Stimulated activated CD4-positive, alpha-beta T cell treated with anti-CD3 and anti-CD28 coated beads, Interleukin-1b, Interleukin-23, amount 100 ng/mL, for 48 hours (primary cell): ENCODE measurements at places on chromosomes 16 and 17.

- peak; percentile 48 for DNase-seq
Observed at GRCh38 chr17:18261146-18261515, 669 bp downstream of the MIEF2 start.

- DNase-seq: no peak
Observed at GRCh38 chr16:24810951-24811843, 34.6 kb upstream of the SLC5A11 start.

GRCh38 chr16:3946604-3947180, 66.2 kb upstream of the CREBBP start:
- no peak for DNase-seq

DNA sequence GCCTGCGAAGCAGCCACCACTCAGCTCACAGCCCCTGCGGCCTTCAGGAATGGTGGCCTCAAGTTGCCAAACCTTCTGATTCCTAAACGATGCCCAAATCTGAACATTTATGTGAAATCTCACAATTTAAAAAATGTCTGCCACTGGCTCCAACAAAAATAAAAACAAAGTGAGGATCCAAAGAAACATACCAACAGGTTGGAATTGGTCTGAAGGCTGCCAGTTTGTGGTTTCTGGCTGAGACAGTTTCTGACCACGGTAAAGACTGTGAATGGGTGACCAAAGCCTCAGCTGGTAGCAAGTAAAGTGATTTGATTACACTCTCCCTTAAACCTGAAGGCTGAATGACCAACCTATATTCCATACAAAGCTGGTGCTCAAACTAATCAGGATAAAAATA, 24.9 kb downstream of the LITAFD start:
- DNase-seq: no peak

GRCh38 chr17:34980681-34981537, 597 bp downstream of the LIG3 start:
- DNase-seq: peak; percentile 66

DNA sequence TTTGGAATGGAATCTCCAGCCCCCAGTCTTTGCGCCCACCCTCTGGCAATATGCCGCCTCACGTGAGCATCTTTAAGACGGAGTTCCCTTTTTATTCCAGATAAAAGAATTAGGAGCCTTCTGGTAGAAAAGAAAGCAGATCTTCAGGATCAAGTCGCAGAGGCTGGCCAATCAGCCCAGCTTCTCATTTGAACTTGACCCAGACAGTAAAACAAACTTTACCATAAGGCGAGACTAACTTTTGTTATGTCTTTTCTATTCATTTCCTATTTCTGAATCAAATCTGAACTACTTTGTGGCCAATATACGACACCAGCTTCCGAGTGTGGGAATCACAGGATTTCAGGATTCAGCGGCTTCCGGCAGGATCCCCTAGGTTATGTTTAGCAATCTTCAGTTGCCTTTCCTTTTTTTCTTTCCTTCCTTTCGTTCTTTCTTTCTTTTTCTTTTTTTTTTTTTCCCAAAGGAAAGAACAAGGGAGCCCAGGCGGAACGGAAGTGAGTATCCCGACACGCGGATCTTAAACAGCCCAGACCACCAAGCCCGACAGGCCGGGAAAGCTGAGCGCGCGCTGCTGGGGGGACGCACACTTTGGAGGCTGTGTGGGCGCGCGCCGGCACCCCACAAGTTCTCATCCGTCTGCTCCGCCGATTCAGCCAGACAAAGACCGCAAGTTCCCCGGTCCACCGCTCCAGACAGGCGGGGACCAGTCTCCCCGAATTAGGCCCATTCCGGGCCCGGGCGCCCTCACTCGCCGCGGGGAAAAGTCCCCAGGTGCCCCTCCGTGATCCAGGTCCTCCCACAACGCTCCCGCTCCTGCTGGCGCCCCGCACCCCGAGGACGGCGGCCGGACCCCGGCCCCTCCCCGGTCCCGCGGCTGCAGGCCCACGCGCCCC, 633 bp downstream of the TBC1D16 start:
- DNase-seq: peak; percentile 27

- no peak for DNase-seq
Observed at GRCh38 chr16:2092866-2093265, 42.8 kb downstream of the PKD1 start.

DNA sequence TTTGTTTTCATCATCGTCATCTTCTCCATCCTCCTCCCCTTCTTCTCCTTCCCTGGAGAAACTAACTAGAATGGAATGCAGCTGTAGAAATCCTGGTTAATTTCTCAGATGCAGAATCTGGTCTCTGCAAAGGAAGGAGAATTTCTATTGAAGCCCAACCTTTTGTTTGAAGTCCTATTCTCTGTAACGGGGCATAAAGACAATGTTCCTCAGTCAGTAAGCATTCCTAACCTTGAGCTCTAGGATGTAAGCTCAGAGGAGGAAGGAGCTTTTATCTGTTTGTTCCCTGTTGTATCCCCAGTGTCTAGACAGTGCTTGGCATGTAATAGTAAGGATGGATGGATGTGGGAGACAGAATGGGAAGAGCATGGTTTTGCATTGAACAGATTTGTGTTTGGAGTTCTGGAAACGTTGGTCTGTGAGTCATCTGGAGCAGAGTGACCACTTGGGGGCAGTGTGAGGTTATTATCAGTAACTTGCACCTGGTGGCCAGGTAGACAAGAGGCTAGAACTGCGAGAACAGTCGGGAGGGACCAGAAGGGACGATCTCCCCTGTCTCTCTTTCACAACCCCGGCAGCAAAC, 363.7 kb downstream of the SNX29 start:
- DNase-seq: no peak

DNA sequence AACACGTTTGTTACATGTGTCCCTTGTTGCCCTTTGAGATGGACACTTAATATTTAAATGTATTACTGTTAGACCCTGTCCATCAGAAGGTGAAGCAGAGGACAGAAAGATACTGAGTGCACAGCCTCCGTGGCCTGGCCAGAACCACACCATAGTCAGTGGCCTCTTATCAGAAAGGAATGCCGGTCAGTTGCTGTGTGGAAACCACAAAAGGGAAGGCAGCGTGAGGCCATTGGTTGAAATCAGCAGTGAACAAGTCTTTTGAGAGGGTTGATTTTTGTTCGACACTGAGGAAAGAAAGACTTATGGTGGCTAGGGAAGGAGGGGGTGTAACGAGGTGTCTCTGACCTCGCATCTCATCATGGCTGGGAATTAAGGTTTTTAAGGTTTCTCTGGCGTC, 85.4 kb upstream of the CLEC18A start:
- no peak for DNase-seq

DNA sequence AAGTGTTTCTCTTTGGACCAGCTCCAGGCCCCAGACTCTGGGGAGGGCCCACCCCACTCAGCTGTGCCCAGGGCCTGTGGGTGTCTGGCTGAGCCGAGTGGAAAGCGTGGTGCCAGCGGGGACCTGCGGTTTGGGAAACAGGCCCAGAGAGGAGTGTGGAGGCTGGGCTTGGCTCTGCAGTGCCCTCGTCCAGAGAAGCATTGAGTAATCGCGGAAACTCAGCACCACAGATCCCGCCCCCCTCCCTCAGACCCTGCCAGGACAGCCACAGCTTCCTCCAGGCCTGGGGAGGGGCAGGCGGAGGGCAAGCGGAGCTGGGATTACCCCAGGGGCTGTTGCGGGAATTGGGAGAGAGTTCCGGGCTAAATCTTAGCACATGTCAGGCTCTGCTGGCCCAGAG, 14.6 kb upstream of the PITPNA start:
- DNase-seq: no peak

- DNase-seq: no peak
Observed at GRCh38 chr16:53781023-53781605, 77.2 kb downstream of the FTO start.

GRCh38 chr17:76049836-76050537, 22.3 kb downstream of the SRP68 start:
- no peak for DNase-seq

GRCh38 chr17:17966399-17966798, 5.8 kb downstream of the TOM1L2 start:
- peak; percentile 20 for DNase-seq

DNA sequence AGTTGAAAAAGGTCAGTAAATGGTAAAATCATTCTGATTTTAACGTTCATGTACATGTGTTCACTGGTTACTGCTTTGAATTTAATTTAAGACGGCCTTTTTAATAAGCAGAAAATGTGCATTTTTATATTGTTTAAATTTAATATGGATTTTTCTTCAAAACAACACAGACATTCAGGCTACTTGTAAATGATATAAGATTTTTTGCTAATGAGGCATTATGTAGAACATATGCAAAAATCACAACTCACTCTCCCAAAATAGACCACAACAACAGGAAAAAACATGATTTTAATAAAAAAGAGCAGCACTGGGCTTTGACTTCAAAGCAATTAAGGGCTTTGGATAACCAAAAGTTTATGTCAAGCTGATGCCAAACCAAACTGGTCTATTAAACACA, 22.3 kb downstream of the RPGRIP1L start:
- no peak for DNase-seq

DNA sequence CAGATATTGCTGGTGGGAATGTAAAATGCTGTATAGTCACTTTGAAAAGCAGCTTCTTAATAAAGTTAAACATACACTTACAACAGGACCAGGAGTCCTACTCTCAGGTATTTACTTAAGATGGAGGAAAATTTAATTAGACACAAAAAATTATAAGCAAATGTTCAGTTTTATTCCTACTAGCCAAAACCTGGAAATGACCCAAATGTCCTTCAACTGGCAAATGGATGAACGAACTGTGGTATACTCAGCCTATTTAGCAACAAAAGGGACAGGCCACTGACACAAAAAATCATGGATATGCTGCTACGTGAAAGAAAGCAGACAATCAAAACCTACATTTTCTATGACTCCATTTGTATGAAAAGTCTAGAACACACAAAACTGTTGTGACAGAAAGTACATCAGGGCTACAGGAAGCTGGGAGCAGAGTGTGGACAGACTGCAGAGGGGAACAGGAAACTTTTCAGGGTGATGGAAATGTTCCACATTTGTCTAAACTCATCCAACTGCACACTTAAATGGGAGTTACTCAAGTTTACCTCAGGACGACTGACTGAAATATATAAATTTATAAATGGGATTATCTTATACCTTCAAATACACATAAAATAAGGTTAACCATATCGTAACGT, 49.3 kb upstream of the MNT start:
- no peak for DNase-seq

DNA sequence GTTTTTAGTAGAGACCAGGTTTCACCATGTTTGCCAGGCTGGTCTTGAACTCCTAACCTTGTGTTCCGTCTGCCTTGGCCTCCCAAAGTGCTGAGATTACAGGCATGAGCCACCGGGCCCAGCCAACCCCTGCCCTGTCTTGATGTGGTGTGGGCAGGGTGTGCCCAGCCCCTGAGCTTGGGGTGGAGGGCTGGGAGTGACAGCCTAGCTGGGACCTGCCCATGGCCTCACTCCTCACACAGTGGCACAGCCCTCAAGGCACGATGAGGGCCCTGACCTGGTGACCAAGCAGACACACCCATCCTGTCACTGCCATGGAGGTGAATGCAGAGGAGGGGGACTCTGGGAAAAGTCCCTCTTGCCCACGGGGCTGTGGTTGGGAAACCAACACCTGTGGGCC, 3.0 kb downstream of the IL32 start:
- DNase-seq: no peak

- DNase-seq: no peak
Observed at GRCh38 chr16:67166598-67167168, 2.1 kb downstream of the HSF4 start.

- DNase-seq: no peak
Observed at GRCh38 chr16:677316-678190, 2.1 kb downstream of the RHBDL1 start.

DNA sequence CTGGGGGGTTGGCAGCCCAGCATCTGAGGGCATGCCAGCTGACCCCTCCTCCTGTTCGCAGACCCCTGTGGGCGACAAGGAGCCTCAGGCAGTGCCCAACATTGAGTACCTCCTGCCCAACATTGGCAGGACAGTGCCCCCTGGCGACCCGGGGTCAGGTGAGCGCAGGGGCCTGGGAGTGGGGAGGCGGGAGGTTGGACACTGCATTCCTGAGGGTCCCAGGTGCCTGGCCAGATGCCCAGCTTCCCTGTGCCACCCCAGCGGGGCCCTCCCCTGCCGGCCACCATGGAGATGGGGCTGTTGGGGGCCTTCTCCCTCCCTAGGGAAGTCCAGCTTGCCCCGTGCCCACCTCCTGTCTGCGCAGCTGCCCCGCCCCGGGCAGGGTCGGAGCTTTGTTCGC, 70.1 kb downstream of the ARHGAP23 start:
- DNase-seq: no peak

- no peak for DNase-seq
Observed at GRCh38 chr16:30775131-30775391, 11.9 kb downstream of the ZNF629 start.

DNA sequence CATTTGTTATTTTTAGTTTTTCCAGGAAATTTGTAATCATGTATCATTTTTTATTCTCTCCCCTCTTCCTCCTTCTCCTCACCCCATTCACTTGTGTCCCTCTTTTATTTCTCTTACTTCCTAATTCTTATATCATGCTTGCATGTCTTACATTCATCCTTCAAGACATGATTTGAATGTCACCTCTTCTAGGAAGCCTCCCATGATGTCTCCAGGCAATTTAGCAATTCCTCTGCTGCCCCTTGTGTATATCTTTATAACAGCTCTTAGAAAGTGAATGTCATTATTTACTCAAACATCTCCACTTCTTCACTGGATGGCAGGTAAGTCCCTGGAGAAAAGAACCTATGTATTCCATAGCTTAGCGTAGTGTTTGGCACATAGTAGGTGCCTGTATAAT, 7.8 kb downstream of the HNF1B start:
- no peak for DNase-seq

DNA sequence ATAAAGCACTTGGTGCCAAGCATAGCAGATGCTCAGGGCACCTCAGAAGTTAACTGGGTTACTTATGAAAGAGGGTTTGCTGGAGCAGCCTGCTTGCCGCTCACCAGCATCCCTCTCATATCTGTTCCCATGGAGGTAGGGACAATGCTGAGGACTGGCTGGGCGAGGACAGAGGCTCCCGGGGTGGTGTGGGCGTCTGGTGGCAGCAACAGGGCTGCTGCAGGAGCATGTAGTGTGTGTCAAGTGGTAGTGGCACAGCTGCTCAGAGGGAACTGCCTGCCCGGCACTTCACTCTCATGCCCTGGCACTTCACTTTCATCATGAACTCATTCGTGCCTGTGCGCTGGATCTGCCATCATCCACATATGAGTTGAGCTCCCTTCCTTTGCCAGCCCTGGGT, 26.9 kb upstream of the ZNHIT3 start:
- DNase-seq: no peak

- no peak for DNase-seq
Observed at GRCh38 chr17:11690681-11691080, 92.4 kb downstream of the DNAH9 start.

- no peak for DNase-seq
Observed at GRCh38 chr17:45292696-45293412, 24.0 kb downstream of the MAP3K14 start.

GRCh38 chr16:11848842-11849241, 2.5 kb downstream of the RSL1D1 start:
- DNase-seq: no peak

- DNase-seq: no peak
Observed at GRCh38 chr16:81004646-81005353, 1.9 kb downstream of the CMC2 start.

DNA sequence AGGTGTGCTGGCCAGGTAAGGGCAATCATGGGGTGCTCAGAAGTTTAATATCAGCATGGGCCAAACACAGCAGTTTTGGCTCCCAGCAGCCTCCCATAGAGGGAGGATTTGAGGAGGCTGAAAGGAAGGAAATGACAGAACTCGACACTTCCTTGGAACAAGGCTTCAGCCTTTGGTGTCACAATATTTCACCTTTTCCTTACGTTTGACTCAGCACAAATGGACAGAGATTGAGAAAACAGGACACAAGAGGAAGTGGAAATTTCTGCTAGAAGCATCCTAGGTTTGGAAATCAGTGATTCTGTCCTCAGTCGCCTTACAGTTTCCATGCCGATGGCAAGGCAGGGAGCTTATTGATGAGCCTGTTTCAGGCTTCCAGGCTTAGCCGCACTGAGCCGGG, 181.4 kb downstream of the MAF start:
- DNase-seq: no peak
